Glutamatergic neuron (in vitro differentiated cells): ENCODE measurements at places on chromosomes 4 and X.

DNA sequence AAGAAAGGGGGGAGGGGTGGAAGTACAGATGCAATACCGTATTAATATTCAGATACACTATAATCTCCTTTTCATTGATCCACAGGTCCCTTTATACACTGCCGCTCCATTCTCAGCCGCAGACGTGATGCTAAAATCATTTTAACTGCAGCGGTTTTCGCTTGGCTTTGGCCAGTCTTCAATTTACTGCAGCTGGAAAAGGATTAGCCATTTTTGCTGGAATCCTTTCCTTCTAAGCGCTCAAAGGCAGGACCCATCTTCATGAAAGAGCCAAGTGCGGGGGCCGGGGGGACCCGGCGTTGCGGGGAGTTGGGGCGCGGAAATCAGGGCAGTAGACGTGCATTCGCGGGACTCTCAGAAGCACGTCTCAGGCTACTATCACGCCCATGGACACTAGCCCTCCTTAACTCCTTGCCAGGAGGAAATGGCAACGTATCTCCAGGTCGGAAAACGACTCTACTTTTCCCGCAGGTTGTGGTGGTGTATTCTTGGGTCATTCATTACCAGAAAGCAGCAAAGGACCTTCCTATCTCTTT lies 1.7 kb upstream of the PCDH10 start:
- no peak for DNase-seq

DNA sequence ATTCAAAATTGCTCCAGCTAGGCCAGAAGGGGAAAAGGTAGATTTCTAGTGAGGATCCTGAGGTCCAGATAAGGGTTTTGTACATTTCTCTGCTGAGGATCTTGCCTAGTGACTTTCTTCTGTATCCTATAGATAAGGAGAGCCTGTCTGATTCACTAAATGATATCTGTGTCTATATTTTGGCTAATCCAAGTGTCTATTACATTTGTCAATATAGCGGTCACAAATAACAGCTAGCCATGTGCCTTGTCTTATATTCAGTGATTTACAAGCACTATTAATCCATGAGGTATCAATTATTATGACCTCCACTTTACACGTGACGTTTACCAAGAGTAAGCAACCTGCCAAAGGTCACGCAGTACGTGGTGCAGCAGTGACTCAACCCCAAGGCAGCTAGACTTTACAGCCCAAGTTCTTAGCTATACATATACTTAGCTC lies 41.6 kb downstream of the TMEM165 start:
- DNase-seq, result no peak

DNA sequence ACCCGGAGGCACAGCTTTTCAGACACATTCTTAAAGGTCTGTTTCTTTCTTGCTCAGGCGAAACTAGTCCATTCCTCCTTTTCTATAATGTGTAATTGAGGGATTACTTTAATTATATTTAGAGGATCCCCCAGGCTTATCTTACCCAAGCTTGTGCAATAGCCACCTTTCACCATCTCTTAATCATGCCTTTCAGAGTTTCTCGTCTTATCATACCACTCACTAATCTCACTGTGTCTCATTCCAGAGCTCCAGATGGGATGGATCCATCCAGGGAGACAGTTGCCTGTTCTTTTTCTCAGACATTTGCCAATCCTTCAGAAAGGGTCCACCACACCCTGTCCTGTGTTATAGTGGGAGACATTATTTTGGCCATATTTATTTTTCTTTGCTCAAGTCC lies 12.5 kb downstream of the SPARCL1 start:
- DNase-seq, result no peak

- DNase-seq, result no peak
These were observed 13.5 kb downstream of the RPS6KA3 start for GRCh38 chrX:20253232-20253543.

GRCh38 chr4:40264497-40264896 lies 67.7 kb downstream of the RHOH start:
- no peak for DNase-seq

DNA sequence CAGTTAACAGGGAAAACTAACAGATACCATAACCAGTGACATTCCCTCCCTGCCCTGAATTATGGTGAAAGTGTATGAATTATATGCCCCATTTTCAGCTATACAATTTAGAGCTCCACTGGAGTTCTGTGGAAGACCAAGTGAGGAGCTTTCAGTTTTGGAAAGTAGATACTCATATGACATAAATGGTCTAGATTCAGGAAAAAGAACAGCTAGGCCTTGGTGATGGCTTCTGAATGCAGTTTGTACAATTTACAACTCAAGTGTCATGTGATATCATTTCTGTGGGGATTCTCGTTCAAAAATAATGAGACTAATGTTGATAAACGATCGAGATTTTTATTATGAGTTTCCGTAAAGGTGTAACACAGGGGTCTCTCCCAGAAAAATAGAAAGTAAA lies 8.2 kb upstream of the SEC24B start:
- DNase-seq, result no peak

DNA sequence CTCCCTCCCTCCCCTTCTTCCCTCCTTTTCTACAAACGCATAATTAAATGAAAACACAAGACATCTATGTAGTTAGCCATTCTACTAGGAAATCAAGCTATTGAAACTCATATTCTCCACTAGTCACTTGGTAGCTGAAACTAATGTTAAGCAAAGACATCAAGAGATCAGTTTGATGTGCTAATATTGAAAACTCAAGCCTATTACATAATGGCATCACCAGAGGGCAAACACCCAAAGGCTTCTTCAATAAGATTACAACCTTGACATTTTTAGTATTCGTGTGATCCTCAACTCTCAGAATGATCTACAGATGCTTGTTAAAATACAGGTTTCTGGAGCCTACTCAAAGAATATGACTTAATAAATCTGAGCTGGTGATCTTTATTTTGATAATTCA lies 6.2 kb upstream of the GUCY1A1 start:
- no peak for DNase-seq

DNA sequence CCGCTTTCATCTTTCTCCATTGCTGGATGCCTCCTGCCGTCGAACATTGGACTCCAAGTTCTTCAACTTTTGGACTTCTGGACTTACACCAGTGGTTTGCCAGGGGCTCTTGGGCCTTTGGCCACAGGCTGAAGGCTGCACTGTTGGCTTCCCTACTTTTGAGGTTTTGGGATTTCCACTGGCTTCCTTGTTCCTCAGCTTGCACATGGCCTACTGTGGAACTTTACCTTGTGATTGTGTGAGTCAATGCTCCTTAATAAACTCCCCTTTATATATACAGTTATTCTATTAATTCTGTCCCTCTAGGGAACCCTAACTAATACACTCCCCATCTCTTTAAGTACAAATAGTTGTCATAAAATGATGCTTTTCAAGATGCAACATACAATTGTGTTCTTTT lies 595.3 kb downstream of the ARAP2 start:
- no peak for DNase-seq

GRCh38 chrX:9875801-9876200 lies 89.6 kb downstream of the SHROOM2 start:
- no peak for DNase-seq

GRCh38 chr4:2070421-2071251 lies 11.5 kb downstream of the NAT8L start:
- peak; percentile 12 for DNase-seq

DNA sequence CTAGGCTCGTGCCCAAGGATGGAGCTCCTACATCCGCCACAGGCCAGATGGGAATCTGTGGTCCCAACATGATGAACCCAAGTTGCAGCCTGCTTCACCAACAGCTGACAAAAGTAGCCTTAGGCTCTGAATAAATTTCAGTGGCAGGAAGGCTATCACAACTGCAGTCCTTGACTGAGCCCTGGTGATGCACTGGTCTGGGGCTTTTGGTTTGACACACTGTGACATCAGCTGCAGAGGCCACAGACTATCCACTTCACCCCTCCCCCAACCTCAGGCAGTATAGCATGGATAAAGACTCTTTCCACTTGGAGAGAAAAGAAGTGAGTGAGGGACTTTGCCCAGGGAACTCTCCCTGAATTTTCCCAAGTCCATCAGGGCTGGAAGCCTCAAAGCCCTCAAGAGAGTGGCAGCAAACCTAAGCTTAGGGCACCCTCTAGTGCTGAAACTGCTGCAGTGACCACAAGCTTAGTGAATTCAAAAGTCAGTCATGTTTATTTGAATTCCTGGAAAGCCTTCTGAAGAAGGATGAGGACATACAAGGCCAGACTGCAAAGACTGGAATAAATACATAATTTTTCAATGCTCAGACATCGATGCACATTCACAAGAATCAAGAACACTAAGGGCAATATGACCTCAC lies 135.0 kb upstream of the TENT5D start:
- DNase-seq, result peak; percentile 48

DNA sequence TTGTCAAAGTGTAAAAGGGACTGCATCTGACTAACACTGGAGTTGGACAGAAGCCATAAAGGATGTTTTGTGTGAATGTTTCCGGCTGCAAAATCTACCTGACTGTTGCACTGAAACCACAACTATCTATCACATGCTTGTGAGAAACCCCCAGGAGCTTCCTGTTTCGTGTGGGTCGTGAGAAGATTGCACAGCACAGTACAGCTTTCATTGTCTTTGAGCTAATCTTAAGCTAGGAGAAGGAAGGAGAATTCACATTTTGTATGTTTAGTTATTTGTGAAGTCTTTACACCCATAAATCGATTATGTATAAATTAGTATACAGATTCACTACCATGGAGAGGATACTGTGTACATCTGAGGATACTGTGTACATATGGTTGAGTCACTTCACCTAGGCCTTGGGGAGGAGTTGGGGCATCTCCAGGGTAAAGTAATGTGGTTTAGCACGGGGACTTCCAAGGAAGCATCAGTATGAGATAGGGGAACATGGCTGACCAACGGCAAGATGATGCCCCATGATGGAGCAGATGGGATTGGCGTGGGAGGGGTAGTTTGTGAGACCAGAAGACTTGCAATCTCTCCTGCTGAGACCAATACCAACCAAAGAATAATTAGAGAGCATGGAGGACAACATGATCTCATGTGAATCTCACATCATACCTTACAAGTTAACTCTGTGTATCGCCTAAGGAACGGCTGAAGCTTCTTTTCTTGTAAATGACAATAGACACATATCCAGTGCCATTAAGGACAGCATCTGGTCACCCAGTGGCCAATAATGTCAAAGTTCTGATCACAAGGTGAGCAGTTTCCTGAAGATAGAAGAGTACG lies 43.1 kb upstream of the FAM9C start:
- no peak for DNase-seq

GRCh38 chr4:56438766-56439165 lies 2.7 kb downstream of the PAICS start:
- DNase-seq, result no peak

GRCh38 chrX:129427267-129427666 lies 96.0 kb downstream of the SMARCA1 start:
- DNase-seq, result no peak

GRCh38 chr4:80709082-80709869 lies 321.2 kb upstream of the BMP3 start:
- DNase-seq, result no peak

DNA sequence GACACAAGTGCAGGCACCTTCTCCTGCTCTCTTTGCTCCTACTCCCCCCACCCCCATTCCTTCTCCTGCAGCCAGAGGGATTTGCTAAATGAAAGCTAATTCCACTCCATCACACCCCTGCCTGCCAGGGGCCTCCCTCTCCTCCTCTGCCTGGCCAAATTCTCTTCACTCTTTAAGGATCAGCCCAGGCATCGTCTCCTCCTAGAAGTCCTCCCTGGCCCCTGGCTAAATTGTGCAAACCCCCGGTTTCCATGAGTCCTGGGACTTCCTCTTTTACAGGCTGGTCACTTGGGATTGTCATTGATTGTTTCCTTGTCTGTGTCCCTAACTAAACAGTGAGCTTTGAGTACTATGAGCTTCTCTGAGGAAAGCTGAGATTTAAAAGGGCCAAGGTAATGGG lies 8.7 kb upstream of the ABLIM2 start:
- no peak for DNase-seq

- DNase-seq, result no peak
These were observed 57.9 kb downstream of the TKTL2 start for GRCh38 chr4:163415668-163416067.

- peak; percentile 33 for DNase-seq
These were observed at the start of gene BTC for GRCh38 chr4:74794382-74795010. Gene BTC, minus strand, starts transcription at chr4:74794523. Its CDS starts 198 bp downstream, at chr4:74794325.

DNA sequence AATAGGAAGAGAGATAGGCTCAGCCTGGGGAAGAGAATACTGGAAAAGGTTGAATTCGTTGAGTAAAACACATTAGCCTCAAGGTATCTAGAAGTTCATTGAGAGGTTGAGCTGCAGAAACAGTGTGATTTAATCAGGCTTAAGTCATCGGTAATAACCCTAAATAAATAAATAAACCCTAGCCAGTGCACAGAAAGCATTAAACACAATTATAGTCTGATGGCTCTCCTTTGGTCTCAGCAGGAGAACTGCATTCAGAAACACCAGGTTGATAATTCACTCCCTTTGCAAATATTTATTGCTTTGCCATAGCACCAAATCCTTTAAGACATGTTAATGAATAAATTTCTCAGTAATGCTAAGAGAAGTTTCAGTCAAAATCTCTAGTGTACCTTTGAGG lies 9.6 kb downstream of the DCX start:
- DNase-seq, result no peak

GRCh38 chrX:126900937-126901336 lies 81.4 kb downstream of the PRR32 start:
- DNase-seq, result no peak

- peak; percentile 7 for DNase-seq
These were observed 19.9 kb upstream of the MXD4 start for GRCh38 chr4:2281575-2282343.

- DNase-seq, result no peak
These were observed 160.1 kb upstream of the LDB2 start for GRCh38 chr4:17058536-17058915.

DNA sequence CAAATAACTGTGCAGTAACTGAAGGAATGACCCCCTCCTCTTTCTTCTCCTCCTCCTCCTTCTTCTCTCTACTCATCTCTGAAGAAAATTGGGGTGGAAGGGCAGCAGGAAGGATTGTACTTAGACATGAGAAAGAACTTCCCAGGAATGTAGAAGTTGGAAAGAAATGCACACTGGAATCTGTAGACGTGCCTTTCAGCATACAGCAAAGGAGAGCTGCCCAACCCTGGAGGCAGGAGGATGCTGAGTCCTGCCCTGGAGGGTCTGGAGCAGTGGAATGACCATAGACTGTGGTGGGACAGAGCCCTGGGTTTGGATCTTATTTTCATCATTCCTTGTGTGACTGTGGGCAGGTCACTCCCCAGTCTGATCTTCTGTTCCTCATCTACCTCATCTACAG lies 80.1 kb downstream of the PJA1 start:
- DNase-seq, result no peak

DNA sequence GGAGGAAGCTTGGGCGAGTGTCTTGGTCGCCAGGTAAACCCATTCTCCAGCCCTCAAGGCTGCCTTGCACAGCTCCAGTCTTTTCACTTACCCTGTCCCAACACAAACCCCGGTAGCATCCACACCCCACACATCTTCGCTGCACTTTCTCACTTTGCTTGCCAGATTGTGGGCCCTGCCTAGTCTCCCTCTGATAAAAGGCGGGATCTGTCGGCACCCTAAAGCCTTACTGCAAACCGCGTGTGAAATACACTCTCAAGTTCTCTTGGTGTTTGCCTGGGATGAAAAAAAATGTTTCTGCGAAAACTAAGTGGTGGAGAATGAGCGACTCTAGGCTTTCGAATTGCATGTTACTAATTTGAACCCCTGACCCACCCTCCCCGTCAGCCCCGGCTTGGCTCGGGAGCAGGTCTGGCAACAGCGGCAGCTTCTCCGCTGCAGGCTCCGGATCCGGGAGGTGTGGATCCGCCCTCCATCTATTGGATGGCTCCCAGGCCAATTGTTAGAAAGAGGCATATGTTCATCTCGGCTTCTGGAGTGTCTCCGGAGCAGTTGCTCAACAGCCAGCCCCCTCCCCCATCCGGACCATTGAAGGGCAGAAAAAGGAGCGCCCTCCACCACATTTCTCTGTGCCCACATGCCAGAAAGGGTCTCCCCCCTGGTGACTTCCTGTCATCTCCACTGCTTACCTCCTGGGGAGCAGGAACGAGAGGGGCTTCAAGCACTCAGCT lies 3.0 kb upstream of the CITED1 start:
- peak; percentile 85 for DNase-seq
